ENCODE measurements at places on chromosomes 6 and 20.

DNA sequence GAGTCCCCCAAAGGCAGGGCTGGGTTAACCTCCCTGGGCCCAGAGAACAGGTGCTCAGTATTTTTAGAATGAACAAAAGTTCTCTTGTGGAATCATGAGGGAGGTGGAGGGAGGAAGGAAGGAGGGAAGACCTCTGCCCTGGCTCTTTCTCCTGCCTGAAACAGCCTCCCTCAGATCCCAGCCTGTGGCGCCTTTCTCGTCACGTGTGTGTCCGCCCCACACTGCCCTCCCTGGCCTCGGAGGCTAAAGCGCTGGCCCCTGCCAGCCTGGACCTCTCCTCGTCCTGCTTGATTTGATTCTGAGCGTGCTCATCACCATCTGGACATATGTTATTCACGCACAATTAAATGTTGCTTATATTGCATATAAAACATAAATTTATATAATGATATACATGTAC lies 40.9 kb downstream of the PHACTR3 start:
- DNase-seq, result no peak

- DNase-seq, result no peak
Measured at GRCh38 chr20:38193586-38194105, 28.6 kb upstream of the TGM2 start.

DNA sequence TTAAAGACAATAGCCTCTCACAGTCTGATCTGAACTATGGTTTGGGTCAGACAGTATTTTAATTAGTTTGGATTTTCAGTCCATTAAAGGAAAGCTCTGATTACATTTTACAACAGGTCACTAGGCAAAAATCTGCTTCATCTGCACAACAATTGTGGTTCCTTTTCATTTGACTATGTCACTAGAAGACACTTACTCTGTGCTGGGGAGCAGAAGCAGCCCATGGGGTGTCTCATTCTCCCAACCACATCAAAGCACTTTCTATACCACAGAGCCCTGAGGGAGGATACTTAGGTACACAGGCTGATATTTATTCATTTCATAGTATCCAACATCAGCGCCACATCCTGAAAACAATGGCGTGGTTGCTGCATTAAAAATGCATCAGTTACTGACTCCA lies 36.6 kb upstream of the HDAC2 start:
- no peak for DNase-seq

DNA sequence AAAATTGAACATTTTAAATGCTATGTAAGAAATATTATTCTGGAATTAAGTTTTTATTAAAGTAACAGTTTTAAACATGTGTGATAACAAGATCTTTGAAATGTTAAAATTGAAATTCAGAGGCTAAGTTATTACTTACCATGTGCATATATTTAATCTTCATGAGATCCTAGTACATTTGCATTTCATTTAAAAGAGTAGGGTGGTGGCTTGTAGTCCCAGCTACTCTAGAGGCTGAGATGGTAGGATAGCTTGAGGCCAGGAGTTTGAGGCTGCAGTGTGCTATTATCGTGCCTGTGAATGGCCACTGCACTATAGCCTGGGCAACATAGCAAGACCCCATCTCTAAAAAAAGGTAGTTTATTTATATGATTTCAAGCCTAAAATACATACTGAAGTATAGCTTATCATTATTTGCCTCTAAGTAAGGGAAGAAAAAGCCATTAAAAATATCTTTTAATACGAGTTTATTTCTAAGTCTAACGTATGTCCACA lies 3.0 kb downstream of the CCR6 start:
- DNase-seq, result no peak

GRCh38 chr6:34202329-34203201 lies 34.1 kb upstream of the HMGA1 start:
- DNase-seq, result no peak

- no peak for DNase-seq
Measured at GRCh38 chr20:63578224-63579016, 4.4 kb upstream of the HELZ2 start.

DNA sequence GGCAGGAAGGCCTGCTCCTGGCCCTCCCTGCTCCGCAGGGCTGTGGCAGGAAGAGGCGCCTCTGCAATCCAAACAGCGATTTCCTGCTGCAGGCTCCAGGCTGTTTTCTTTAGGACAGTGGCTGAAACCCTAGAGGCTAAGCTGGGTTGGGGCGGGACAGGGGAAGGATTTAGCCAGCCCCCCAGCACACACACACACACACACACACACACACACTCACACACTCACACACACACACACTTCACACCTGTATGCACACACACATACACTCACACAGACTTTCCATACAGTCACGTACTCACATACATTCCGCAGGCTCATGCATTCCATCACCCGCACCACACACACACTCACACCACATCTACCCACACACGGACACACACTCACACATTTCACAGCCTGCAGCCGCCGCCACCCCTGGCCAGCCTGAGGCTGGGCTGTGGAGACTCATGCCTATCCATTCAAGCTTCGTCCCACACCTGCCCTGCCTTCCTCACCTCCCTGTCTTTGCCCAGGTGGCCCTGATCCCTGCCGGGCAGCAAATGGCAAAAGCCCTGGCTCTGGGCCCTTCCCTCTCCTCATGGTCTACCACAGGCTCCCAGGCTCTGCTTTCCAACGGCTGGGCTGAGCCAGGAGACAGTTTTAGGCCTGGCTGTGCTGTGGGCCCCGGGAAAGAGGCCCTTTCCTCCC lies 17.9 kb downstream of the MDFI start:
- DNase-seq, result no peak

DNA sequence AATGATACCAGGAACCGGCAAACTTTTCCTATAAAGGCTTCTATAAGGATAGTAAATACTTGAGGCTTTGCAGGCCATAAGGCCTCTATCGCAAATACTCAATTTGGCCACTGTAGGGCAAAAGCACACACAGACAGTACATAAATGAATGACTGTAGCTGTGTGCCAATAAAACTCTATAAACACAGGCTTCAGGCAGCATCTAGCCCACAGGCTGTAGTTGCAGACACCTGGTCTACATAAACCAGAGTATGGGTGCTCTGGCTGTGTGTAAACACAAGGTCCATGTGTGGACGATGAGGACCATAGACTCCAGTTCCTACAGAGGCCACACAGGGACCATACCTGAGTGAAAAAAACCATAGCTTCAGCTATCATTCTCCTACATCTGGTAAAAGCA lies 52.2 kb downstream of the ZMYND8 start:
- DNase-seq, result no peak

GRCh38 chr20:1469925-1470571 lies 3.4 kb upstream of the NSFL1C start:
- DNase-seq, result peak; percentile 99

- DNase-seq, result no peak
Measured at GRCh38 chr6:137013738-137014602, 30.8 kb downstream of the IL20RA start.

- DNase-seq, result no peak
Measured at GRCh38 chr20:20181322-20181721, 129.0 kb downstream of the CFAP61 start.

DNA sequence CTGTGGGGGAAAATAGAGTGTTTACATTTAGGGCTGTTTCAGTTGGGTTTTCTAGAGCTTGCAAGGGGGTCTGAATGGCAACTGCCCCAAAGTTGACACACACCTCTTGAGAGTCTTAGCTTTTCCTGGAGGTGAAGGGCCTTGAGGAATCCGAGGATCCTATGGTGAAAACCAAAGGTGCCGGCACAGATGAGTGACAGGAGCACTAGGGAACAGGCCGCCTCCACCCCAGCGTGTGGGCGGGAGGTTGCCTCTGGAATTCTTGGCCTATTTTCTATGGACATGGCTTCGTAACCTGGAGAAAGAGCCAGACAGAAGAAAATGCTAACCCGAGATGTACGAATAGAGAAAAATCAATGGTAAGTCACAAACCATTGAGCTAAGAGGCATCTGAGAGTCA lies 283.2 kb upstream of the FOXQ1 start:
- no peak for DNase-seq

- DNase-seq, result no peak
Measured at GRCh38 chr20:61503106-61503505, 251.0 kb downstream of the CDH4 start.

DNA sequence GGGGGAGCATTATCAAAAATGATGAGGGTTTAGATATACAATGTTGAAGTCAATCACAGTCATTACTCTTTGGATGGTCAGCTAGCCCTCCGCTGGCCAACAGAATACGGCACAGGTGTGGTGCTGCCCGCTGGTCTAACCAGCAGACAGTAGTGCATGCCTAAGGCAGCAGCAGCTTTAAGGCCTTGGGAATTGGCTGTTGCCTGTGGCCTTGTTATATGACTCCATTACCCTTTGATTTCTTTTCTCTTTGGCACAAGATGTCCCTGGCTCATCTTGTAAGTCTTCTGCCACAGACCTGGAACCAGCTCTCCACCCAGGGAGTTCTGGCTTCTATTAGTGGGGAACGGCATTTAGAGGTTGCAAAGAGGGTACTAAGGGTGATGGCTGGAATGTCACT lies 110.2 kb downstream of the WDR27 start:
- no peak for DNase-seq

- DNase-seq, result no peak
Measured at GRCh38 chr6:56282391-56282790, 35.0 kb upstream of the COL21A1 start.

DNA sequence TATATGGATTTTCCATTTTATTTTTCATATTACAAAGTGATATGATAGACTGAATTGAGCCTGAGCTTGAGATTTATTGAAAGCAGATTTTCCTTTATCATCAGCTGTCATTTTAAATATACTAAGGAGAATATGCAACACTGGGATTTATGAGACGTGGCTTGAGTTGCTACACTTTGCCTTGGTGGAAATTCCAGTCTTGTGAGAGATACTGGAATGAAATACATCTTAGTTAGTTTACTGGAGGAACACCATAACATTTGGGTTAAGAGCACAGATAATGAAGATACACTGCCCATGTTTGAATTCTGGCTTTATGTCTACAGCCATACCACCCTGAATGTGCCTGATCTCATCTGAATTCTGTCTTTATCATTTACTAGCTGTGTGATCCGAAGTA lies 86.5 kb upstream of the IFNGR1 start:
- DNase-seq, result no peak

DNA sequence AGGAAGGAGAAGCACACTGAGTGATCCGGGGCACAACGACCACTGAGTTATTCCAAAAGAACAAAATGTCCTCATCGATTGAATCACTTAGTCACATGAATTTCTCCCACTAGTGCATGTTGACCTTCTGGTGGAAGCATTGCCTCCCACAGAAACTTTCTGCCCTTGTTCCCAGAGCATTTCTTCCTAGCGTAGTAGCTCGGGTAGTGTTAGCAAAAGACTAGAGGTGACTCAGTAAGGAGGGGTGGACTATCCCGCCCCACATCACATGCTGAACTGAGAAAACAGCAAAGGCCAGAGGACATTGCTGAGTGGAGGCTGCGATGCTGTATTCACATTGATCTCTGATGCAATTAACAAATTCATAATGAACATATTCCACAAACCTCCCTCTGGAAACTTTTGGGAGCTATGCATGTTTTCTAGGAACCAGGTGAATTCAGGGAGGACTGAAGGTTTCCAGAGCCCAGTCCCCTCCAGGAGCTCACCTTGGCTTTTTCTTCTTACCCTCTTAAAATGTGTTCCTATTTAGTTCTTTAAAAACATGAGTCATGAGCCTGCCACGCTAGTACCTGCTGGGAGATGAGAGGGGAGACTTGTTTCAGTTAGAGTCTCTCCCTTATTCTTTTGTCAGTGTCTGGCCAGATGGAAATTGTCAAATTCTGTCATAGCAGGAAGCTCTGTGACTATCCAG lies 507.9 kb downstream of the CDH26 start:
- DNase-seq, result no peak

- DNase-seq, result peak; percentile 84
Measured at GRCh38 chr6:47047479-47048407, 5.6 kb upstream of the ADGRF1 start.

- no peak for DNase-seq
Measured at GRCh38 chr6:435441-436307, 44.1 kb downstream of the IRF4 start.

GRCh38 chr20:22100686-22101085 lies 395.2 kb downstream of the PAX1 start:
- no peak for DNase-seq

GRCh38 chr6:42896178-42896719 lies 16.8 kb downstream of the RPL7L1 start:
- no peak for DNase-seq

GRCh38 chr20:17609811-17610377 lies 40.0 kb downstream of the DSTN start:
- DNase-seq, result no peak

DNA sequence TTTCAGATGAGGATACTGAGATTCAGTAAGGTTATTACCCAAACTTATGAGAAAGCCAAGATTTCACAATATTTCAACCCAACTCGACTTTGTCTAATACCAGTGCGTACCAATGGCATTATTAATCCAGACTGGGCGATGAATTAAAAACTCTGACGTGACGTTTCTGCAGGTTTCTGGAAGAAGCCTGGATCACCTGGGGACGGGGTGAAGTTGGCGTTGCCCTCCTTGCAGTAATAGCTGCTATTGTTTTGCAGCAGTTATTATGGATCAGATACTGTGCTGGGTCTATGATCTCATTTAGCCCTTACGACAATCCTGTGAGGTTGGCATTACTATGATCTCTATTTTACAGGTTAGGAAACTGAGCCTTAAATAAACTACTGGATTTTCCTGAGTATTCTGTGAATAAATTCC lies 569 bp upstream of the CDC5L start:
- peak; percentile 2 for DNase-seq

DNA sequence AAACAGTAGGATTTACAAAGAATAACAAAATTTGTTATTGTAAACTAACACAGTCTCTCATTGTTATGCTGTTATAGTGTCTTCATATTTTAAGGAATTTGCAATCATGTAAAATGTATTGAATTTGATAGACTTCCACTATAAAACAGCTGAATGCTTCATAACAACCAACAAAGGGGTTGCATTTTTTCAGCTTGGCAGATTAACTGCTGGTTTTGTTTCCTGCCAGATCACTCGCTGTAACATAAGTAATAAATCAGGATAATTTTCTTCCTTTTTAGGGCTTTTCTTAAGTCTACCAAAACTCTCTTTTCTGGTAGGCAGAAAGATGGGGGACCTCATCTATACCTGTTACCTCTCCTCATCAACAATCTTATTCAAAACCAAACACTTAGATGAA lies 169.8 kb downstream of the SAMD5 start:
- DNase-seq, result no peak

- no peak for DNase-seq
Measured at GRCh38 chr6:81938991-81939732, 186.7 kb upstream of the TENT5A start.

DNA sequence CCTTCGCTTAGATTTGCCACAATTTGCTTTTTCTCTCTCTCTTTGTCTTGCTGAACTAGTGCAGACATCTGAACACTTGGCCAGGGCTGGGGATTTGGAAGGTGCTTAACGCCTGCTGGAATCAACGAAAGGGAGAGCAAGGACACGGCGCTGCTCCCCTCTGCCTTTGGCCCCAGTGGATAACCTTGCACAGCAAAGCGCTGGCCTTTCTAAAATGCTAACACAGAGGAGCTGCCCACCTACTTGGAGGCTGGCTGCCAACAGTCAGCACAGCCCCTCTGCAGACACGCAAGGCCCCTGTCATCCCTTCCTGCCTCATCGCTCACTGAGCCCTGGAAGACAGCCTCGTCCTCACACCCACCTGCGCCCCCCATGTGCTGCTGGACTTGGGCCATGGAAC lies 37.5 kb downstream of the C20orf203 start:
- no peak for DNase-seq

Data from kidney epithelial cell (primary cell).